ENCODE measurements at places on chromosomes 7 and 10.

GRCh38 chr7:80145780-80146422 is 11.3 kb downstream of the GNAI1 start:
- DNase-seq = no peak

- DNase-seq = no peak
Measured at GRCh38 chr7:140312141-140312846, 86.0 kb downstream of the SLC37A3 start.

DNA sequence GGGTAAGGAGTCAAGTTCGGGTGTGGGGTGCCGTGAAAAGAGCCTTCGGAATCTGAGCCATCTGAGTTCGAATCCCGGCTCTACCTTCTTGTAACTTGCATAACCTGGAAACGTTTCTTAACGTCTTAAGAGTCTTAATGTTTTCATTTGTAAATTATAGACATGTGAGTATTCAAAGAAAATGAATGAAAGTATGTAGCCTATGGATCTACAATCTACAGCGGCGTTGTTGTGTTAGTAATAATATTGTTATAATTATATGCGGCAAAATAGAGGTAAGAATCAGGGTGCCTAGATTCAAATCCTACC is 559 bp downstream of the VTI1A start:
- DNase-seq = no peak

DNA sequence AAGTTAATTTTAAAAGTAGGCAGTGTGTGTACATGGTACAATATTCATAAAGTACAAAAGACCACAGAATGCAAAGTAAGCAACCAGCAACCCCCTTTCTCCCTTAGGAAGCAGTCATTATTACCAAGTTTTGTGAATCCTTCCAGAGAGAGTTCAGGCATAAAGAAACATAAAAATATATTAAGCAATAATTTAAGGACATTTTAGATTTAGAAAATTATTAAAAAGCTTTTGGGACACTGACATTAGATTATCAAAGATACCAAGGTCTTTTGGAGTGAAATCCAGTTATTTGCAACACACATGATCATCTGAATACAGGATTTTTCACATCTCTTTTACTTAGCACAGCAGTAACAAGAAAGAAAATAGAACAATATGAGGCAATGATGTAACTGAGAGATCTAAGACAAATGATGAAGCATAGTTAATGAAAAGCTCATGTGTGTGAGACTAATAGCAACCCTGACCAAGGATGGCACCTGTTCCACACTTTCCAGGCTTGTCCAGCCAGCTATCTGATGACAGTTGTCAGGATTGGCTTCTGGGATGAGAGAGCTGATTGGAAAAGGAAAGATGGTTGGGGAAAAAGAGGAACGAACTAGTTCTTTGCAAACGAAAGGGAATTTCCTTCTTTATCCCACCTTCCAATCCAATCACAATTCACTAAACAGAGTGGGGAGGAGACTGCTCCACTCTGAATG is 115.5 kb upstream of the LAMB4 start:
- no peak for DNase-seq

GRCh38 chr7:38630720-38631673 is at the start of gene AMPH:
Gene AMPH, minus strand, starts transcription at chr7:38631373. Its CDS starts 22 bp downstream, at chr7:38631351.
- no peak for DNase-seq

DNA sequence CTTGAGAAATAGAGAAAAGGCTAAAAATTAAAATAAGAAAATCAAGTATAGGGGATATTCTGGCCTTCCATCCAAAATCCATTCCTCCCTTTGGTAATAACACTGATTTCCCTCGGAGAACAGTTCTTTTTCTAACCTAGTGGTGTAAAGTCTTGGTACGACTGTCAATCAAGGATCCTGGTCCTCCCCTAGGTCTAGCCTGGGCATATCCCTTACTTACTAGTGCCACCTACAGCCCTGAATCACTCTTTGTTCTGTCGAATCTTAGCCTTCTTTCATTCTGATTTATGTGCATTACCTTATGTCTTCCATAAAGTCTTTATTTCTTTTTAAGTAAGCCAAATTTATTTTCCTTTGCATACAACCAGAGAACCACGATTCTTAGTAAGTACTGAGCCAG is 298.7 kb upstream of the LRRTM3 start:
- no peak for DNase-seq

- no peak for DNase-seq
Measured at GRCh38 chr7:157666530-157667040, 329.8 kb downstream of the DNAJB6 start.

- DNase-seq = no peak
Measured at GRCh38 chr10:3889961-3890522, 105.0 kb upstream of the KLF6 start.

GRCh38 chr7:107267138-107267537 is 98.3 kb downstream of the HBP1 start:
- no peak for DNase-seq

DNA sequence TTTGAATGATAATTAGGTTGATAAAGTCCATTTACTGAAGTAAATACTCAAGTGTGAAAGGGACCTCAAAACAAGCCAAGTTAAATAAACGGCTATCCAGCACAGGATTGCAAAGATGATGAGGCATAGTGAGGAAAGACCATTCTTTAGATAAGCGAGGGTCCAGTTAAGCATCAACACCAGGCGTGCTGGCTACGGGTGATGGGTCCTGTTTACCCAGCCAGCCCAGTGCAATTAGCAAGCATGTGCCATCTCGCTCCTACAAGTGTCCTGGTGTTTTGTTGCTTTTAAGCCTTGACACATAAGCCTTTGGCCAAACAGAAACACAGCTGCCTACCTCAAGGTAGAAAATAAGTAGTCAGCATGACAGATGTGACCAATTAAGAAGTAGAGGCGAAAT is 7.1 kb downstream of the NEBL start:
- DNase-seq = no peak

GRCh38 chr7:85462671-85463070 is 275.8 kb upstream of the SEMA3D start:
- no peak for DNase-seq

- no peak for DNase-seq
Measured at GRCh38 chr7:100607111-100607510, 4.9 kb downstream of the PCOLCE start.

GRCh38 chr7:150924369-150924781 is 53.7 kb downstream of the KCNH2 start:
- DNase-seq = no peak

GRCh38 chr7:116194115-116194514 is 16.2 kb upstream of the TES start:
- no peak for DNase-seq

- no peak for DNase-seq
Measured at GRCh38 chr7:109616551-109617069, 1046.9 kb downstream of the DNAJB9 start.

DNA sequence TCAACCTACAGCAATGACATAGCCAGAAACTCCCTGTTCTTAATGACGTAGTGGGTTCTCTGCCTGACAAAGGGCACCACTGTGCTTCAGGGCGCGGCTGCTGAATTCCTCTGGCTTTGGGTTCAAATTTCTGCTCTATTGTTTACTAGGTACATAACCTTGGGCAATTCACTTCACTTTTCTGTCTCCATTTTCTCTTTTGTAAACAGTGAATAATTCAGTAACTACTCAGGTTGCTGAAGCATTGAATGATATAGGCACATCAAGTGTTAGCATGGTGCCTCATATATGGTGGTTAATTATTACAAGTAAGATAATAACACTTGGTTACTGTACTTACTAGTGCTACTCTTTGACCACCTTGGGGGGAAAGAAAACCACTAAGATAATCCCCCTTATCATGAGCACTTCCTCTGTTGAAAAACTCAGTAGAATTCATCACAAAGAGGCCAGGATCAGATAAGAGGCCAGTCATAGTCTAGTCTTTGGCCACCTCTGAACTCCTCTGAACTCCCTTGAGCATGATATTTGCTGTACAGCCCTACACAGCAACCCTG is 92.0 kb upstream of the AHR start:
- no peak for DNase-seq

- DNase-seq = no peak
Measured at GRCh38 chr7:53252539-53252938, 217.1 kb downstream of the POM121L12 start.

- peak; percentile 45 for DNase-seq
Measured at GRCh38 chr10:12194752-12195271, 879 bp downstream of the NUDT5 start.

GRCh38 chr10:75234017-75234682 is 1.6 kb downstream of the COMTD1 start:
- DNase-seq = peak; percentile 99

- DNase-seq = no peak
Measured at GRCh38 chr7:78151229-78151628, 352.7 kb downstream of the PHTF2 start.
